Right ventricle myocardium inferior (tissue), 1 donor: ENCODE measurements at places on chromosomes 7 and 10. TPM values are rescaled to one million over a fixed set of nuclear protein-coding genes. Genes with fewer than 3 reads are reported as not detected.

DNA sequence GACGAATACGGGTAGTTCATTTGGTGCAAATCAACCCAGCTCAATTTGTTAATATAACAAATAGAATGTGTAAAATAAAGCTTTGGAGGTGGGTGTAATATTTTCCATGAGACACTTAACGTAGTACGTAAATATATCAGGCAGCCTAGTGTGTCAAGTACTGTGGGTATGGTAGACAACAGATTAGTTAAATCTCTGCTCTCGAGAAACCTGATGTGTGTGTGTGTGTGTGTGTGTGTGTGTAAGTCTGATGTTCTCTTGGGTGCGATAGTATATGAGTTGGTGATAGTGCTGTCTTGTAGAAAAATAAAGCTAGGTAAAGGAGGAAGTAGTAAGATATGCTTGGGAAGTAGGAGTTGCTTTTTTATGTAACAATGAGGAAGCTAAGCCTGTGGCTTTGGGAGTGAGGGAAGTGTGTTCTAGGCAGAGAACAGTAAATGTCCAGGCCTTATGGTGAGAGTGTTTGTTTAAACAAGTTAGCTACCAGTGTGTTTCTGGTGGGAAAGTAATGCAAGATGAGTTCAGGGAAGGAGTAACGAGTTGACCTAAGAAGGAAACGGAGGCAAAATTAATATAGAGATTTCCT lies 26.1 kb downstream of the WAC start:
- DNase-seq, result no peak

The MEOX2 gene
- total RNA-seq, result 9.0 TPM

DNA sequence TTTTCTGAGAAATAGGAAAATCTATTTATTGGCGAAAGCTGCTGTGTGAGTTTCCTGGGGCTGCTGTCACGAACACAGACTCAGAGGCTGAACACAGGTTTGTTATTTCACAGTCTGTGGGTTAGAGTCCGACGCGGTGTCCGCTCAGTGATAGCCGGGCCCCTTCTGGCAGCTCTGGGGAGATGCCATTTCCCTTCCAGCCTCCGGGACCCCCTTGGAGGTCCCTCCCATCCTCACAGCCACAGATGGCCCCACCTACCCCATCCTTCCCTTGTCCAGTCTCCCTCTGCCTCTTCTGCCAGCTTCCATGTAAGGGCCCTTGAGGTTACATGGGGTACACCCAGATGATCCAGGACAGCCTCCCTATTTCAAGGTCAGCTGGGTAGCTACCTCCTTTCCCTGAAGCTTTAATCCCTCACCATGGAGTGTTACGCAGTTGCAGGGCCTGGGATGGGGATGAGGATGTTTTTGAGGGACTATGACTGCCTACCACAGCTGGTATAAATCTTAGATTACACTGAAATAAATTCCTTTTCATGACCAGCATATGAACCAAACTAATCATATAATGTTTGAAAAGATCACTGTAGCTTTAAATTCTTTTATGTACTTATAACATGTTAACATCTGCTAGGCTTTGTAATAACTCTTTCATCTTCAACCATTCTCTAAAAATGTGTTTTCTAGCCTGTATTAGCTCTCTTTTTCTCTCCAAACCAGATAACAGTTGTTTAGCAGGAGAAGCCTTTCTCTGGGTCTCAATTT lies 98.5 kb downstream of the WDR37 start:
- no peak for DNase-seq

GRCh38 chr7:154338701-154339506 lies 286.7 kb downstream of the DPP6 start:
- no peak for DNase-seq

The NPSR1 gene
- not detected for total RNA-seq

- no peak for DNase-seq
Observed at GRCh38 chr10:131337741-131338140, 26.2 kb upstream of the TCERG1L start.

- no peak for DNase-seq
Observed at GRCh38 chr7:36945612-36946400, 221.5 kb upstream of the AOAH start.

DNA sequence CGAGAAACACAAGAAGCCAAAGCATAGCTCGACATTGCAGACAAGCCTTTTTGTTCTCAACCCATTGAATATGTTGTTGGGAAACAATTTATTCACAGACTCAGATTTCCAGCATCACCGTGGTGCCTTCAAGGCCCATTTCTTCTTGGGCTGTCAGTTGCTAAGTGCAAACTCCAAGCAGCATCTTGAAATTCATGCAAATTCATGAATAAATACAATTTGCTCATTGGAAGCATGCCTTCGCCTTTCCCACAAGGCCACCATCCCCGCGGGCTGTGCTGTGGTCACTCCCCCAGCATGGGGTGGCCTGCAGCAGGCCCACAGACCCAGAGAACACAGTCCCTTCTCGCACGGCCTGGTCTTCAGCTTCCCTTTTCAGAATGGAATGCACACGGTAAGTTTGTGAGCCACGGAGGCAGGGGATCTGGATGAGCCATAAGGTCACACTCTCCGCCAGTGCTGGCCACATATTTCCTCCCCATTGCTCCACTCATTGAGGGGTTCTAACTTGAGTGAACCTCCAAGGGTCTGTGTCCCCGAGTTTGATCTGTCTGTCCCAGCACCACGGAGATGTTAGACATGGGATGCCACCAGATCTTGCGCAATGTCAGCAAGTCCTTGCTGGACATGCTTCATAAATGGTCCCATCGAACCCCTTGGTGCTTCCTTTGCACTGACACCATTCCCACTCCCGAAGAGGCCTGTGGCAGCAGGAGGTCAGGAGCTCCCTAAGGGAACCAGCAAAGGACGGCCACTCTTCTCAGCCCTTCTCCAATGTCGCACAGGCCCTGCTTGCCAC lies 109.5 kb downstream of the GFRA1 start:
- DNase-seq, result no peak

DNA sequence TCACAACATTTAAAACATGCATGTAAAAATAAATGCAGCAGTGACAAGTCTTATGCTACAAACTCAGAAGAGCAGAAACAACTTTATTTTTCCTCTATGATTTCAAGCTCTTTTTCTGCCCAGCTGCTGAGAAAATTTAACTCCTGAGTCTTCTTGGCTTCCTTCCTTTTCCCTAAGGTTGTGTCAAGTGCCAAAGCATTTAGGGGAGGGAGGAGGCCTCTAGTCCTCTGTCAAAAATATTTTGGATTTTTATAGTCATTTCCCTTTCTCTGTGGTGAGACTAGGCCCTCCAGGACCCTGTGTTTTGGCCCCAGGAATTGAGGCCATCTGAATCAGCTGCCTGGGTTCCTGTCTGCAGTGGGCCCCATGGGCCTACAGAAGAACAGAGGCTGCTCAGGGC lies 11.0 kb upstream of the PILRB start:
- DNase-seq, result no peak

The TMEM270 gene
- not detected for total RNA-seq

GRCh38 chr7:95052566-95053094 lies 145.2 kb downstream of the PPP1R9A start:
- DNase-seq, result no peak

- DNase-seq, result no peak
Observed at GRCh38 chr10:101941871-101942270, 98.3 kb upstream of the KCNIP2 start.

DNA sequence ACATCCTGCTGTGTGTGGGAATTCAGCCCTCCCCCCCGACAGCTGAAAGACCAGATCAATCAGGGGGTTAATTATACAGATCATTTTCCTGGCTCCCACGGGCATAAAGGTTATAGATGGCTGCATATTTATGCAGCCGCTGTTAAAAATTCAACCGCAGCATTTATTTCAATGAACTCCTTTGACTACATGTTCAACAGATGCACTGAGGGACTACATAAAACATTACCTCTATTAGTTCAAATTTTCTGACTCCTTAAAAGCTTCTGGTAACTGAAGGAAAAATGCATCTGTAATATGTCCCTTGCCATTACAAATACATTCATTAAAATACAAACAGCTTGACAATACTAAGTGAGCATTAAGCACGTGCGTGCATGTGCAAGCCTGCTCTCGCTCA lies 49.7 kb upstream of the YAE1 start:
- DNase-seq, result no peak

- no peak for DNase-seq
Observed at GRCh38 chr10:21100190-21100589, 203.1 kb upstream of the NEBL start.

DNA sequence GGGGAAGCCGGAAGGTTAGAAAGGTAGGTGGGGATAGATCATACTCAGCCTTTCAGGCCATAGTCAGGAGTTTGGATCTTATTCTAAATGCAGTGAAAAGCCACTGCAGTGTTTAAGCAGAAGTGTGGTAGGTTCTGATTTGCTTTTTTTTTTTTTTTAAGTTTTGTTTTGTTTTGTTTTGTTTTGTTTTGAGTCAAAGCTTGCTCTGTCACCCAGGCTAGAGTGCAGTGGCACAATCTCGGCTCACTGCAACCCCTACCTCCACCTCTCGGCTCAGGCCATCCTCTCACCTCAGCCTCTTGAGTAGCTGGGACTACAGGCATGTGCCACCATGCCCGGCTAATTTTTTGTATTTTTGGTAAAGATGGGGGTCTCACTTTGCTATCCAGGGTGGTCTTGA lies 23.5 kb downstream of the RHOBTB1 start:
- no peak for DNase-seq

GRCh38 chr7:2289111-2289586 lies 25.1 kb downstream of the SNX8 start:
- no peak for DNase-seq

The TET1 gene
- 3.1 TPM for total RNA-seq

DNA sequence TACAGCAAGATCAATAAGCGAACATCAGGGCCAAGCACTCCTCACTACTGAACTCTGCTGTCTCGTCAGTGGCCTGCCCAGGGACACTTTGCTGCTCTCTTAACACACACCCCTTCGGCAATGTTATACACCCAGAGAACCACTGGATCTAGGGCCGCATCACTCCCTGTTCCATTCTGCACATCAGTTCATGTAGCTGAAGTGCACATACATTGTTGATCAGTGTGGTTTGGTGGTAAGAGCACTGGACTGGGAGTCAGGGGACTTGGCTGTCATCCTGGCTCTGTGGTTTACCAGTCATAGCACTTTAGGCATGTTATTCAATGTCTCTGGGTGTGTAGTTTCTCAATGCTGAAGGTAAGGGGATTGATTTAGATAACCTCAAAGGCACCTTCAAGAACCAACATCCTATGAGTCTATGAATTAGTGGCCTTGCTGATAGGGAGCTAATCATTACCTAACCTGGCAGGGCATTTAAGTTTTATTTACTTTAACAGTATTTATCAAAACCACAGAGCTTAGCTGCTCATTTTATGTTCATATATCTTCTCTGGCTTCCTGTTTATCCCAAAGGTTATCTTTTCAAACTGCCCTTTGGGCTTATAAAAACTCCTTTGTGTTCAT lies 24.8 kb downstream of the DUSP5 start:
- DNase-seq, result no peak
